ENCODE measurements at places on chromosomes 5 and 9.

- DNase-seq = no peak
These were observed 261.7 kb downstream of the MAT2B start for GRCh38 chr5:163766936-163767670.

DNA sequence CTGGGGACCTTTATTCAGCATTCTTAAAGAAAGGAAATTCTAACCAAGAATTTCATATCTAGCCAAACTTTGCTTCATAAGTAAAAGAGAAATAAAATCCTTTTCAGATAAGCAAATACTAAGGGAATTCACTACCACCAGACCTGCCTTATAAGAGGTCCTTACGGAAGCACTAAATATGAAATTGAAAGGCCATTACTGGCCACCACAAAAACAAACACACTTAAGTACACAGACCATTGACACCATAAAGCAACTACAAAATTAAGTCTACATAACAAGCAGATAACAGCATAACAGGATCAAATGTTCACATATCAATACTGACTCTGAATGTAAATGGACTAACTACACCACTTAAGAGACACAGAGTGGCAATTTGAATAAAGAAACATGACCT is 361.4 kb upstream of the POU5F2 start:
- DNase-seq = no peak

DNA sequence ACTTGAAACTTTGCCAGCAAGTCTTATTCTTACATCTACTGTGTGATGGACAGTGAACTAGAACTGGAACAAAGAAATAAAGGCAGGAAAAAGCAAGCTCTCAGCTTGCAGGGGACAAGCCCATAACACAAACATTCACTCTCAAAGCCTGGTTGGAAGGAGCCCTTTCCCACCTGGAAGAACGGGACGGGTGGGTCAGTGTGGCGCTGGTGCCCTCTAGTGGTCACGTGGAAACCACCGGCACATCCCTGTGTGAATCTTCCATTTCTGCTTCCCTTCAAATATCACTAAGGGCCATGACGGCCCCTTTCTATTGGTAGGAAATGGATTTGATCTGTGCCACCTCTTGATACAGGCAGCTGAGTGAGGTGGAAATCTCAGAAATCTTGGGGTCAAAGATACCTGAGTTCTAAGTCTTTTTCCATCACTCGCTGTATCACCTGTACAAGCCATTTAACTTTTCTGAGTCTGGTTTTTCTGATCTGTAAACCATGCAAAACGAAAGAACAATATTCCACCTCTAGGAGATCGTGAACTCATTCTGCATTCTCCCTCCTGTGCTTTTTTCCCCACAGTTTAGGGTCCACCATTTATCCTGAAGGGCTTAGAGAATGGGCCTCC is 211.6 kb downstream of the MSX2 start:
- no peak for DNase-seq

DNA sequence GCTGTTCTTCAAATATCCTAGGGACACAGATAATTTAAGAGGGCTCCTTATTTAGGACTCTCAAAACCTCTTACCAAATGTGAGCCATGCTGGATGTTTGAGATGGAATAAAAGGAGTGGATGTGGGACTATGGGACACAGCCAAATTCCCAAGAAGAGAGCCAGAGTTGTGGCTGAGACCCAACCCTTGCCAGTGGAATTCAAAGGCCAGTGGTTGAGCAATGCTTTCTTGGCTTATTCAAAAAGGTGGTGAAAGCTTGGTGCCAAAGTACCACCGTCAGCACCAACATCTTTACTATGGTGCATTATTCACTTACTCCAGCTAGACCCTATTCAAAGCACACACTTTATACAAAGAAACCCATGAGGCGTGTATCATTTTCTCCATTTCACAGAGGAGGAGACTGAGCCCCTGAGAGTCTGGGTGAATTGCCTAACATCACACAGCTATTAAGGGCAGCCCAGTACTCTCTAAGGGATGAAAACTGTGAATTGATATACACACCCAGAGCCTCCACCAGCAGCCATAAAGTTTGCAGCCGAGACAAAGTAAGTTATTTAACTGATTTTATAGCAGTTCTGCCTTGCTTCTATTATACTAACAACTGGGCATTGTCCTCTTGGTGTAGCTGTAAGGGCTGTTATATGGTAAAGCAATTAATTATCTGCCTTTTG is 391.7 kb downstream of the ACTL7B start:
- no peak for DNase-seq

GRCh38 chr9:108434036-108434435 is 421.8 kb downstream of the ACTL7B start:
- DNase-seq = no peak

GRCh38 chr5:177973066-177973635 is 22.9 kb downstream of the PROP1 start:
- no peak for DNase-seq

- DNase-seq = no peak
These were observed 30.2 kb downstream of the SNX18 start for GRCh38 chr5:54547711-54548250.

DNA sequence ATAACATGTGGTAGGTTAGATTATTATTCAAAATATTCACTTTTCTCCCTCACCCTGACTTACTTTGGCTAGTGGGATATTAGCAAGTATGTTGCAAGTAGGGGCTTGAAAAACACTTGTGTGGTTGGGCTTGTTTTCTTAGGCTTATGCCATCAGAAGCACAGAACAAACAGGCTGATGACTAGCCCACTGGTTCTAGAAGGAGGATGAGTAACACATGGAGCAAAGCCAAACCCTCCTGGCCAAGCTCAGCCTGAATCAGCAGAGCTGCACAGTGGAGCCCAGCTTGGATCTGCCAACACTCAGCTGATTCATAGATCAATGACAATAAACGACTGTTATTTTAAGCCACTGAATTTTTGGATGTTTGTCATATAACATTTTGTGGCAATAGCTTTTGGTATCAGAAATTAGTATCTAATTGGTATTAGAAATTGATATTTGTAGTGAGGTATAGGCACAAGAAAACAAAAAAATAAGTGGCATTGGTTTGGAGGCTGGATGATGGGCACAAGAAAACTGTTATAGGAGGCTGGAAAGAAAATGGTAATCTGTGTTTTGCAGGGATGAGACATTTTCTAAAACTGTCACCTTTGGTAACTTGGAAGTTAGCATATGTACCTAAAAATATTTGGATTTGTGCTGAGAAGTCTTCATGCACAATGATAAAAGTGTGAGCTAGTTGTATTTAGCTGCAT is 46.1 kb upstream of the ZBED3 start:
- DNase-seq = no peak

GRCh38 chr5:8382456-8382855 is 513.5 kb downstream of the MTRR start:
- no peak for DNase-seq

DNA sequence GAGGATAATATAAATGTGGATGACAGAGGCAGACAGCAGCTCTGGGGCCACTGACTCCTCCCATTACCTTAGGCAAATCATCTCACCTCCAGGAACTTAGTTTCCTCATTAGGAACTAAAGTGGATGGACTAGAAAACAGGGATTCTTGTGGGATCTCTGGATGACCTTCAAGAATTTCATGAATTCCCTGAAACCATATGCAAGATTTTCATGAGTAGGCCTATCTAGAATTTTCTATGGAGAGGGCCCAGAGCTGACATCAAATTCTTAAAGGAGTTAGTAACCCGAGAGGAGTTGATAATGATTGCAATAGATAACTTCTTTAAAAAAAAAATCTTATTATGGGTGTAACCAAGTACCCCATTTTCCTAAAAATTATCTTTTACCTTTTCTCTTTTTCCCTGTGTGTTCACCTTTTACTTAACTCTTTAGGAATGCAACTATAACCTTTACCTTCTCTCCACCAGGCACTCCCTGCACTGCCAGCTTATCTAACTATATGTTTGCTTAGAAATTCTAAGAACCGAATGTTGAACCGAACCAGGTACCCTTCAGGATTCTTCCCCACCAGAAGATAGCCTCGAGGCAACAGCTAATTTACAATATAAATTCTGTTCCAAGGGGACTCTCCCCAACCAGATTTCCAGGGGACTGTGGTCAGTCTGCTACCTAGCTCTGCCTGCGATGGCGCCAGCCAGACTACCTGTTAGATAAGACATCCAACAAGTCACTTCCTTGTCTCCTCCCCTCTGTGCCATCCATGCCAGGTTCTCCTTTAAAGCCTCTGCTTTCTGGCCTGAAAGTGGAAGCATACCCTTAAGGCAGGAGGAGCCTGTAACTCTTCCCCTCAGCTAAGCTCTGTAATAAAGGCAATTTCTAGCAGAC is 86.0 kb downstream of the GCNT4 start:
- no peak for DNase-seq

DNA sequence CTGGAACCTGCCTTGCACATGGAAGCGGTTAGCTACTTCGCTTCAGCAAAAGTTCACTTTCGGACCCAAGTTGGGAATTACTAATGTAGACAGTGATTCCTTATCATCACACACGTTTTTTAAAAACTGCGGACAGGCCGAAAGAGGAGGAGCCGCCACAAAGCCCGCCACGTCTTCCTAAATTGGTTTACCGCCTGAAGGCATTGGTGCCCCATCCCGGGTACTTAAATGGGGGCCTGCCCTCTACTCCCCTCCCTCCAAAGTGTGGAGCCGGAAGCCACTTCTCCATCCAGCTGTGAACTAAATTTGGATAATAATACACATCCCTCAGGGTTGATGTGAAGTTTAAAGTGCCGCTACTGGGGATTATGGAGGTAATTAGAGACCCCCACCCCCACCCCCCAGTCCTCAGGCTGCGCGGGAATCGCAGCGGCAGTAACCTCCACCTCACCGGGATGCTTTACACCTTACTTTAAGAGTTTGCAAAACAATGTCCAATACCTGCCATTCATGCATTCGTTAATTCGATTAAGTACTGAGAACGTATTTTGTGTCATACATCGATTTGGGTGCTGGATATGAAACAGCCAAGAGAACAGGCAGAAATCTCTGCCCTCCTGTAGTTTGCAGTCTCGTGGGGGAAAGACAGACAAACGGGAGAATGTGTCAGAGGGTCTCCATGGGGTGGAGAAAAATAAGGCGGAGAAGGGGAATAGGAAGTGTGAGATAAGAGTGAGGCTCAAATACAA is 937 bp upstream of the MACROH2A1 start:
- DNase-seq = no peak

DNA sequence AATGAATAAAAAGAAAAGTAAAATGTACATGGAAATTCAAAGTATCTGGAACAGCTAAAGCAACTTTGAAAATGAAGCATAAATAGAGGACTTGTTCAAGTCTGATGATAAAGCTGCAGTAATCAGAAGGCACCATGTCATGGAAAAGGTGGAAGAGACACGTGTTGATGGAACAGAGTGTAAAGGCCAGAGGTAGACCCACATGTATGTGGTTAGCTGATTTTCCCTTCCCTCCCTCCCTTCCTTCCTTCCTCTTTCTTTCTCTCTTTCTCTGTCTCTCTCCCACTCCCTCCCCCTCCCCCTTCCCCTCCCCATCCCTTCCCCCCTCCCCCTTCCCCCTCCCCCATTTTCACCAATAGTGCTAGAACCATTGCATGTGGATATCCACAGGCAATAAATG is 58.7 kb upstream of the FCN1 start:
- no peak for DNase-seq

- DNase-seq = no peak
These were observed 28.9 kb downstream of the ZNF366 start for GRCh38 chr5:72478276-72478675.

DNA sequence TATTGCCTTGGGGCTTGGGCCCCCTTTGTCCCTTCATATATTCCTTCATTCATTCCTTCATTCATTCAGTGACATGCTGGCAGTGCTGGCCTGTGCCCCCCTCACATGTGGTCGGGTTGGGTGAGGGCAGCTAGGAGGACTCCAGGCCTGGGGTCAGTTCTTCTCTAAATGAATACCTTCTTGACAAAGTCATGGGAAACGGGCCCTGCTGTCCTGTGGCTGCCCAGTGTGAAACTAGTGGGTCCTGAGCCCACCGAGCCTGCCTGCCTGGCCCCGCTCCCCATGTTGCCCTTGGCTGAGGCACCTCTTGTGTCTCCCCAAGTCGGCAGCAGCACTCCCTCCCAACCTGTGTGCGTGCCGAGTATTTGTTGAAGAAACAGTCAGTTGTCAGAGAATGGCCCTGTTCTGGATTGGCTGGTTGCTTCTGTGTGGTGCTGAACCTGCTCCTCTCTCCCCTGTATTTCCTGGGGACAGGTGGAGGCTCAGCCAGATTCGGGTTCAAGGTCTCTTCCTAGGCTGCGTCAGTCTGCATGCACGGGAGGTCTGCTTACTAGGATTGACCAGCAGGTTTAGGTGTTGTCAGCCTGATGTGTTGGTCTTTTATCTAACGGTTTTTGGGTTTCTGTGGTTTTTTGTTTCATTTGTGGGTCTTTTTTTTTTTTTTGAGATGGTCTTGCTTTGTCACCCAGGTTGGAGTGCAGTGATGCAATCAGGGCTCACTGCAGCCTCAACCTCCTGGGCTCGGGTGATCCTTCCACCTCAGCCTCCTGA is 3.0 kb upstream of the CEL start:
- no peak for DNase-seq

DNA sequence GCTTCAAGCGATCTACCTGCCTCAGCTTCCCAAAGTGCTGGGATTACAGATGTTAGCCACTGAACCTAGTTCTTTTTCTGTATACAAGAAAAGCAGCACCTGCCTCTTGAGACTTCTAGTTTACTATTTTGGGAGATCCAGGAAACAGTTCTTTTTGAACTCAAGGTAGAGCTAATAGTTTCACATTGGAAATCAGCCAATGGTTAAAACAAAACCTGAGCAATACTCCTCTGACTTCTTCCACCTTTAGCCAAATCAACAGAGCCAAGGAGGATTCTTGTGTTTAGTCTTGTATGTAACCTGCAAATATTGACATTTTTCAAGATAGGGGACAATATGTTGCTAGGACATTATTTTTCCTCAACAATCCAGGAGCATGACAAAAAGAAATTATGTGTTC is 349.4 kb downstream of the SH3GL2 start:
- DNase-seq = no peak

GRCh38 chr5:61949679-61950435 is 356.1 kb upstream of the KIF2A start:
- DNase-seq = no peak

DNA sequence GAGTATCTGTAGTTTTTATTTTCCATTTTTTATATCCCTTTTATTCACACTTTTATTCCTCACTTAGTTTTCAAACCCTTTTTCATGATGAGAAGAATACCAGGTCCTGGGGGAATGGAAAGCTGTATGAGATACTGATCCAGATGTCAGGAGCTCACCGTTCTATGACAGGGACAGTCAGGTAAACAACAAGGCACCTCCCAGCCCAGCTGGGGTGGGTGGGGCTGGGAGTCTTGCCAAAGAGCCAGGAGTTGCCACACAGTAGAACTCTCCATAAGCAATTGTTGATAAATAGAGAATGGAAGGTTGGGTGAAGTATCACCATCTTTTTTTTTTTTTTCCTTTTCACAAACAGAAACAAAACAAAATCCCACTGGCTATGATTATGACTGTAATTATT is 225.8 kb downstream of the NSG2 start:
- DNase-seq = no peak
